ENCODE measurements at places on chromosomes 1 and 21.

DNA sequence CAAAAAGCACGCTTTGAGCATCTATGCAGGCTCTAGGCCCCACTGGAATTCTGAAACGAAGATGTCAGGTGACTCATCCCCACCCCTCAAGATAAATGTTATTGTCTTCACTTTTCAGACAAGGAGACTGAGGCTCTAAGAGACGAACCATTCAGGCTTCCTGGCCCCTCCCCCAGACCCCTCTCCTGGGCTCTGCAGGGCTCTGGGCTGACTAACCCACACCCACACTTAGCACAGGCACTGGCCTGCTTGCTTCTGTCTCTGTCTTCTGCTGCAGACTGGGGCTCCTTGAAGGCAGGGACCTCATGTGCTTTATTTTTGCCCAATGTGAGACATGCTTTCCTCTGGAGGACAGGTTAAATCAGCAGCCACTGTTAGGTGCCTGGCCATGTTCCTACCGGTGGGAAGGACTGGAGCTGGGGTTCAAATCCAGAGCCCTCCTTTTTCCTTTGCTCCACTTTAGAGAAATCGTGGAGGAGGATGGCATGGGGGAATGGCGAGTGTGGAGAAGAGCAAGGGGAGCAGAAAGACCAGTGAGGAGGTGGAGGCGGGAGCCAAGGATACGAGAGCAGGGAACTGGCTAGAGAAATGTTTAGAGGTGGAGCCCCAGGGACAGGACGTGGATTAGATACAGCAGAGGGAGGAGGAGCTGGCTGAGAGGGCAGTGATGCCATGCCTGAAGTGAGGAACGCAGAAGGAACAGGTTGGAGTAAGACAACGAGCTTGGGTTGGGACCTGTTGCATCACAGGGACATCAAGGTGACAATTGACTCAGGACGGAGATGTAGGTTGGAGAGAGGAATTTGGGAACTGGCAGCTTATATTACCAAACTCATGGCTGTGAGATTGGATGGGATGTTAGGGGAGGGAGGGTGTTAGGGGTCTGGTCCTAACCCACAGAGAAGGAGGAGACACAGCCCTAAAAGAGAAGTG, 1.7 kb downstream of the TMEM125 start:
- no peak for DNase-seq

- no peak for DNase-seq
Measured at GRCh38 chr1:222769971-222770620, 33.1 kb downstream of the FAM177B start.

DNA sequence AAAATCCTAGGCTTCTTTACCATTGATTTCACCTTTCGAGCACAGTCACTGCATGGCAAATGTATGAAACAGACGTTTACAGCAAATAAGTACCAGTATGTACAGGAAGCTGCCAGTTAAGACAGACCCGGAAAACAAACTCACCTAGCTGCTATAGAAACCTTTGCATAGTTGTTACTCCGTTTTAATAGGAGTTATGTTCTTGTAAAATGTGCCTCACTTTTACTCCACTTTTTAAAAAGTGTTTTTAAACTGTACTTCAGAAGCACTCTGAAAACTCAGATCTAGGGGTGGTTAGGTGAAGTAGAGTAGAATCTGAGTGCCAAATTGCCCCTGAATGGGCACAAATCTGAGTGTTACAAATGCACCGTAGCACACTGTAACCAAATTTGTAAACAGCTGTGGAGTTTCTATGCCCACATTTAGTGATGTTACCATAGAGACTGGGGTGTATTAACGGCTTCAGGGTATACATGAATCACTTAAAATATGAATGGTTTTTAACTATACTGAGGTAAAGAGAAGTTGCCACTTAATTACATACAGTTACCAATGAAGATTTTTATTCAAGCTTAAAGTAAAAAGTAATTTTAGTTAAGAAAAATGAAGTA, 30.7 kb downstream of the CNIH4 start:
- DNase-seq: no peak

DNA sequence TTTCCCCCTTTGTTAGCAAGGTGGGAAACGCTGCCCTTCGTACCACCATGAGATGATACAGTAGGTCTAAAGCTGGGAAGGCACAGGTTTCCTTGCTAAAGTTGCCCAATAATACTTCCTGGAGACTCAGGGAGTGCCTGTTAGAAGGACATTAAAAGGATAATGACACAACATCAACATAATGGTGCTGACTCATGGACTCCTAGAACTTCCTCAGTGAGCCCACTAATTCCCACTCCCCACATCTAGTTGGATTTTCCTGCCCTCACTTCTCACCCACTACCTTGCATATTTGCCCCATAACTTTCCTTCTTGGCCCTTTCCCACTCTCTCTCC, 17.5 kb downstream of the CFAP45 start:
- DNase-seq: no peak

GRCh38 chr1:82445827-82446226, 645.1 kb downstream of the ADGRL2 start:
- DNase-seq: no peak

- DNase-seq: no peak
Measured at GRCh38 chr1:112686417-112686816, 12.0 kb downstream of the MOV10 start.

- no peak for DNase-seq
Measured at GRCh38 chr21:37398697-37399096, 32.1 kb downstream of the DYRK1A start.

DNA sequence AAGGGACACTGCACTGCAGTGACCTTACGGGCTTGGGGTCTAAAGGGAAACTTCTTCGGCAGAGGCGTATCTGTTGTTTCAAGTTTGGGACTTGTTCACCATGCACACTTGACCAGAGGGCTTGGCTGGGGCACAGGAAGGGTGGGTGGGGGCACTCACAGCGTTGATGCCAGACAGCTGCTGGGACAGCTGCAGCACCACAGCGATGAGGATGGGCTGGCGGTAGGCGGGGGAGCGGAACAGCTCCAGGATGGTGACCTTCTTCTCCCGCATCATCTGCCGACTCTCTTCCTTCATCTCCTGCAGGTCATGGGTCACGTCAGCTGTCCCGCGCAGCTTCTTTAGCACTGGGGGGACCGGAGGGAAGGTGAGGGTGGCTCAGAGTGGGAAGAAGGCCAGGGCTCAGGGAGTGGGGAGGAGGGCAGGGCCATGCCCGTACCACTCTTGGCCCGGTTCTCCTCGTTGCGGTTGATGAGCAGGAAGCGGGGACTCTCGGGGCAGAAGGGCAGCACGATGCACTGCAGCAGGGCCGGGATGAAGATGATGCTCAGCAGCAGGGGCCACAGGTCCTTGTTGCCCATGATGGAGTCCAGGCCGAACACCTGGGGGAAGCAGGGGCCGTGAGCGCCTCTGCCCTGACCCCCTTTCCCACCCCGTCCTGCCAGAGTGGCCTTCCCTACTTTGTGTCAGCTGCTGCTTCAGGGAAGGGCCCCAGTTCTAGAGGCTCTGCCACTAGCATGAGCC, 29.1 kb downstream of the SLC2A1 start:
- no peak for DNase-seq

- DNase-seq: no peak
Measured at GRCh38 chr21:18026359-18026758, 207.2 kb upstream of the C21orf91 start.
